Islet precursor cell (in vitro differentiated cells): ENCODE measurements at places on chromosomes 16 and 17.
A peak's percentile ranks its signal among the peaks of the same experiment; 100 is the strongest.

DNA sequence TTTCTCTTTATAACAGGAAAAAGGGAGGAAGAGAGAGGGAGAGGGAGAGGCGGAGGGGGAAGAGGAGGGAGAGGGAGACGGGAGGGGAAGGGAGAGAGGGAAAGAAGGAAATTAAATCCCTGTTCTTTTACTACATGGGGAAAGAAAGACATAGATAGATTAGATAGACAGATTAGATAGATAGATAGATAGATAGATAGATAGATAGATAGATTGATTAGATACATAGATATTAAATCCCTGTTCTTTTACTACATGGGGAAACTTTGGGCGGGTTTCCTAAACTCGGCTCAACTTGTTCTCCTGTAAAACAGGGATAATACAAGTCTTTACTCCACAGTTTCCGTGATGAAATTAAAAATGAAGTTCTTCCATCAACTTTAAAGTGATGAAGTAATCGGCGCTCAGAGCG, 661 bp downstream of the RFWD3 start:
- DNase-seq = no peak

- peak; percentile 60 for DNase-seq
These were observed 178.3 kb downstream of the MRTFB start for GRCh38 chr16:14249291-14250032.

DNA sequence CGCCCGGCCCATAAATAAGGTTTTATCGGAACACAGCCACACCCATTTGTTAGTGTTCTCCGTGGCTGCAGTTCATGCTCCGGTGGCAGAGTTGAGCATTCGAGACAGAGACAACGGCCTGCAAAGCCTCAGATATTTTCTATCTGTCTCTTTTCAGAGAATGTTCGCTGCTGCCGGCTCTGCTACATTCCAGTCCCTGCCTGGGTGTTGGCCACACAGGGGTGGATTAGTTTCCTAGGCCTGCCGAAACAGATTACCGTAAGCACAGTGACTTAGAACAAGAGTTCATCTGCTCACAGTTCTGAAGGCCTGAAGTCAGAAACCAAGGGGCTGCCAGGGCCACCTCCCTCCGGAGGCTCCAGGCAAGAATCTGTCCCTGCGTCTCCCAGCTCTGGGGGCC, 19.1 kb upstream of the GSG1L start:
- DNase-seq = peak; percentile 68

GRCh38 chr17:49994085-49995054, 654 bp downstream of the DLX3 start:
- peak; percentile 85 for DNase-seq

- peak; percentile 38 for DNase-seq
These were observed 42.4 kb upstream of the CRISPLD2 start for GRCh38 chr16:84777435-84777834.
